ENCODE measurements at places on chromosomes 5 and 9.

DNA sequence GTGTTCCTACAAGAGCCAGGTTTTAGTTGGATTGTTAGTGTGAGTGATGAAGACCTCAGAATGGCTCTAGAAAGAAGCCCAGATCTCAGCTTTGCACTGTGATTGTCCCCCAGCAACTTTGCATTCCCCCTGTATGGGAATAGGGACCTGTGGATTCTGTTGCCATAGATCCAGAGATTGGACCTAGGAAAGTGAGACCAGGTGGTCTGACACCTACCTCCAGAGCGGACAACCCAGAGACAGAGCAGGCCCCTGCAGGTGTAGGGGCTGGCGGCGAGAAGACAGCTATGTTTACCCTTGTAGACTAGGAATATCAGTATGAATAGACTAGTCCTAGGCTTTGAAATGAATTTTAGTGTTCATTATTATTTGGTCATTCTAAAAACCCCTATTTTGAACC lies 53.6 kb downstream of the IRF1 start:
- no peak for DNase-seq

DNA sequence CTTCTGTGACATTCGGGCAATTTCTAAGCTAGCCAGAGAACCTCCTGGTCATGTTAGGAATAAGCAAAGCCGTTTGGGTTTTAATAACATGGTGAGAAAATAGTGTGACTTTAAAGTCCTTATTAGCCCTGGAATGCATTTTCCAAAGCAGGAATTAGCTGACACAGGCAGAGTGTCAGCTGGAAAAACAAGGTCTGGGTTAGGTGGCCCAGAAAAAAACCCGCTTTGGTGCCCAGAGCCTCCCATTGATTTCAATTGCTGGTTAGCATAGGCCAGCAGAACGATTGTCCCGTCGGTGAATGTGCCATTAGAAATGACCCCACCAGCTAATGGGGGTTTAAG lies 62.1 kb upstream of the CPEB4 start:
- DNase-seq, result no peak

- DNase-seq, result no peak
Observed at GRCh38 chr5:80704221-80704620, 49.4 kb upstream of the DHFR start.

- peak; percentile 20 for DNase-seq
Observed at GRCh38 chr9:18920141-18921084, 112.6 kb downstream of the SAXO1 start.

- DNase-seq, result peak; percentile 71
Observed at GRCh38 chr5:95773335-95774059, 42.4 kb downstream of the RHOBTB3 start.

DNA sequence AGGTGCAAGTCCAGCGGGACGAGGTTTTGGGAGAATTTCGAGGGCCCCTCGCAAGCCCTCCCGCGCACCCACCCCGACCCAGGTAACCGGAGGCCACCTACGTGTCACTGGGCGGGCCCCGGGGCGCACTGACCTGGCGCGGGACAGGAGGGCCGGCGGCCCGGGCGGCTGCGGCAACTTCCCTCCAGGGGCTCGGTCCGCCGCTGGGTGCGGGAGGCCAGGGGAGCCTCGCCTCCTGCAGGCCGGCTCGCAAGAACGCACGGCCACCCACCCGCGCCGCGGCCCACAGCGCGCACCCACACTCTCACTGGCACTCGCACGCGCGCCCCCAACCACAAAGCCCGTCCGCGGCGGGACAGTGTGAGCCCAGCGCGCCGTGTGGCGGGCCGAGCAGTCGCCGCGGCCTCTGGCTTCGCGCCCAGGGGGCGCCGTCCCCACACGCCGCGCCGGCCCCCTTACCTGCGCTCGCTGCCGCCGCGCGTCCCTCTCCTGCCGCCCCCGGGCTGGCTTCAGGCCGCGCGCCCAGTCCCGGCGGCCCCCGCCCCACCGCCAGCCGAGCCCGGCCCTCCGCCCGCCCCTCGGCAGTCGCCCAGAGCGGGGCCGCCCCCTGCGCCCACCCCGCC lies 451 bp downstream of the LPAR1 start:
- peak; percentile 41 for DNase-seq

DNA sequence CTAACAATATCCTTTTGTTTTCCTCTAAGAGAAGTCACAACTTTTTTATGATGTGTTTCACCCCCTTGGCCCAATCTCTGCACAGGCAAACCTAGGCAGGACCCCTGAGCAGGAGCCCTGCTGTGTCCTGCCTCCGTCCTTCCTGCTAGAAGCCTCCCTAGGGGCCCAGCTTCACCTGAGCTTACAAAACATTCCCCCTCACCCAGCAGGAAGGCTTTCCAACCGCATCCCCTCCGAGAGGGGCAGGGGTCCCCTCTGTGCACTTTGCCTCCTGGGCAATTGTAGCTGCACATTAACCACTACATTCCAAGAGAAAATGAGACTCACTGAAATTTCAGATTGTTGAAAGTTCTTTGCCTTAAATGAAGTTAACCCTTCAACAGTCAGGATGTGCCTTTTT lies 176.2 kb downstream of the IRX2 start:
- no peak for DNase-seq

- DNase-seq, result peak; percentile 89
Observed at GRCh38 chr5:135392256-135392655, 6.8 kb downstream of the MACROH2A1 start.

DNA sequence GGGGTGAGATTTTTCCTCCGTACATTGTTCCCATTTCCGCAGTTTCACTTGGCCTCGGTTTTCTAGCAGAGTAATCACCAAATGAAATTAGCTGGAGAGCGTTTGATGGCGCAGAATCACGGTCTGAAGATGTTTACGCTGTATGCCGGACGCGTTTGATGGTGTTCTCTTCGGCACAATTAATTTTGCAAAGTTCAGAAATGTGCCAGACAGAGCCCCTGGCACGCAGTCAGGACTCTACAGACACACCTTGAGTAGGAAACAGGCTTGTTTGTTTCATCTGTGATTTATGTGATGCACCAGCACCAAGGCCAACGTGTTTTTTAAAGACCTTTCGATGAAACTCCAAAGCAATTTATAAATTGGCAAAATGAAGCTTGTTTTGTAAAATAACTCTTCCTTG lies 863 bp upstream of the LIFR start:
- no peak for DNase-seq

GRCh38 chr5:1029282-1029944 lies 20.8 kb downstream of the NKD2 start:
- no peak for DNase-seq

DNA sequence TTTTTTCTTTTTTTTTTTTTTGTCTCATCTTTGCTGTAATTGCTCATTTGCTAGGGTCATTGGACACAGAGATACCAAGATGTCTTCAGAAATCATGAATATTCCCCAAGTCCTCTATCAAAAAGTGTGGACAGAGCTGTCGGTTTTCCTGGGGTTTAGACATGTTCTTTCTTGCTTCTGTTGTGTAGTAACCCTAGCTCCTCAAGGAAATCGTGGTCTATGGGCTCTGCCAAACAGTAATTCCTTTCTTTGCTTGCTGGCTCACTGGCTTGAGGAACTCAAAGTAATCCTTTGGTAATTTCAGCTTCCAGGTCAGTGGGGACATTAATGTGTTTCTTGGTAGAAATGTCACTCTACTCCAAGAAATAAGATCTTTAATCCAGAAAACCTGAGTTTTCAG lies 101.7 kb downstream of the TMC1 start:
- DNase-seq, result no peak

DNA sequence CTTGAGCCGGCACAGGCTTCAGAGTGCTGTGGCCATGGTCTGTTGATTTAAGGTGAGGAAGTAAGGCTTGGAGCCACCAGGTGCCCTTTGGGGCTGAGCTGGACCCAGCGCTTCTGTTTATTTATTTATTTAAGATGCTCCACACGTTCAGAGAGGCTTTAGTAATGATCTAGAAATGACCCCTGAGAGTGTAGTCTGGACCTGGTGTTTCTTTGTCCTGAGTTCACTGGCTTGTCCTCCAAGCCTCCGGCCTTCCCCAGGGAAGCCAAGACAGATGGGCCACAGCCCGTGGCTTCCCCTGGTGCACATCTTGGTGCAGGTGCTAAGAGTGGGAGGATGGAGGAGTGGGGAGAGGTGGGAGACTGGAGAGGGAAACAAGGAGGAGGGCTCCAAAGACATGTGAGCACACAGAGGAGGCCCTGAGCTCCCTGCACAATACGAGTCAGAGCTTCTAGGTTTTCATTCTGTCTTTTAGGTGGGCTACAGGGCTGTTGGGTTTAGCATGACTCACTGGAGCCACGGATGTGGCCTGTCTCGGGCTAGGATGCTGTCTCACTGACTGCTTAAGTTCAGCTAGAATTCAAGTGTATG lies 56.9 kb downstream of the AHRR start:
- peak; percentile 74 for DNase-seq

DNA sequence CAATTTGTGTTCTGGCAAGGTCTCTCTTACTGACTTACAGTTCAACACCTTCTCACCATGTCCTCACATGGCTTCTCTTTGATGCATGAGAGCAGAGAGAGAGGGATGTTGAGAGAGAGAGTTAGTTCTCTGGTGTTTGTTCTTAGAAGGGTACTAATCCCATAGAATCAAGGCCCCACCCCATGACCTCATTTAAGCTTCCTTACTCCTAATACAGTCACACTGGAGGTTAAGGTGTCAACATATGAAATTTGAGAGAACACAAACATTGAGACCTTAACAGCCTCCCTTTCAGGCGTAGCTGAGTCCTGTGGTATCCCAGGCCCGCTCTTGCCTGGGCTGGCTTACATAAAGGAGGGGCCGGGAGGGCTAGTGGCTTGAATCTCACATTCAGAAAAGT lies 10.6 kb upstream of the SEMA6A start:
- DNase-seq, result no peak

DNA sequence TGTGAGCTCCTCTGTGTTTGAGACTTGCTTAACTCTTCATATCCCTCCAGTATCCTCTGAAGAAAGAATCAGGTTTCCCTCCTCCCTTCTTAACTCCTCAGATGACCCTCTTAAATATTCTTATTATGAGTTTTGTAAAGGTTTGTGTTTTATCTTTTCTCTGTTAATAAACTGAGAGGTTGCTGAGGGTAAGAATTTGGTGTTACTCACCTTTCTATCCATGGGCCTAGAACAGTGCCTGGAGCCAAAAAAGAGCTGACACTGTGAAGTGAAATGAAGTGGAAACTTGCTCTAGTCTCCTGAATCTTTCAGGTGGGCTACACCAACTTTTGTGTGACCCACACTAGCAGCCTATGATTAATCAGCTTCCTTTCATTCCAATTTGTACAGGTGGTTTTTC lies 208.4 kb downstream of the CSNK1G3 start:
- no peak for DNase-seq
